ENCODE measurements at places on chromosomes 16 and 17.
A peak's percentile ranks its signal among the peaks of the same experiment; 100 is the strongest.

DNA sequence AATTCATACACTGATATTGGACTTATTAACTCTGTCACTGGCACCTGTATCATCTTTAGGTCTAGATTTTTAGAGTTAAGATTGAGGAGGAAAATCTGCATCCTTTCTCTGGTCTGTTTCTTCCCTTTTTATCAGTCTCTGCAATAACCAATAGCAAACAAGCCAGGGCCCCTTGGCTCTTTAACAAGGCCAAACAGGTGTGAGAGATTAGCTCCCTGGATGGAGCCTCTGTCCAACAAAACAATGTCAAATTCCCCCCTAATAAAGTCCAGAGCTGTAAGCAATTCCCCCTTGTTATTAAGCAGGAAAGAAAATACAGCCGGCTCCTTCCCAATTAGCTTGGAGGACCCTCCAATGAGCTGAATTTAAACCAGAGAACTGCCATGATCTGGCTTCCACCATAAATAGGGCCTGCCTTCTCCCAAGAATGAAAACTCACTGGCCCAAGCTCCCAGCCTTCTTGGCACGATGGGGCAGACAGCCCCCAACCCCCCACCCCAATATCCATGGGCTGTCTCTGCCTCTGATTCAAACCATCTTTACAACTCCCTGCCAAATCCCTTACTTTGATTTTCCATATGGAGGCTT, 56.1 kb upstream of the SOX9 start:
- no peak overlapping the region for H3K4me3 ChIP-seq
- no peaks in the 10 kb centered on the region for H3K4me1 ChIP-seq
- no peaks in the 10 kb centered on the region for H3K27me3 ChIP-seq
- no peak overlapping the region for H3K27ac ChIP-seq
- H3K36me3 ChIP-seq = no peaks in the 10 kb centered on the region
- no peak for DNase-seq

DNA sequence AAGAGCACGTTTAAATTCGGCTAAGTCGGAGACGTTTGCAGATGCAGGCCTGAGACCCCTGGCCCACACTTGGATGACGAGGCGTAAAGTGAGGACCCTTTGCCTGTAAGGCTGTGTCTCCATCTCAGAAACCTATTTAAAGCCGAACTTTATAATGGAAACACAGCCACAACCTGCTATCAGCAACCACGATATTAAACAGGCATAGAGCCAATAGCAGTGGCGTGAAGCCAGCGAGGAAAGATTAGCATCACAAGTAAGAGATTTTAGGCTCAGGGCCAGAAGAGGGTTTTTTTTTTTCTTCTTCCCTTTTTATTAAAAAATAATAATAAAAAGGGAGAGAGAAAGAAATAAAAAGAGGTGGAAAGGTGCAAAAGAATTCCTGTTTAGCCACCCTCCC, 111.3 kb upstream of the NOL11 start:
- no peaks in the 10 kb centered on the region for H3K4me1 ChIP-seq
- peaks cover 7% of the 10 kb centered on the region for H3K36me3 ChIP-seq
- no peak for DNase-seq
- H3K4me3 ChIP-seq = no peak overlapping the region
- H3K27me3 ChIP-seq = no peaks in the 10 kb centered on the region

DNA sequence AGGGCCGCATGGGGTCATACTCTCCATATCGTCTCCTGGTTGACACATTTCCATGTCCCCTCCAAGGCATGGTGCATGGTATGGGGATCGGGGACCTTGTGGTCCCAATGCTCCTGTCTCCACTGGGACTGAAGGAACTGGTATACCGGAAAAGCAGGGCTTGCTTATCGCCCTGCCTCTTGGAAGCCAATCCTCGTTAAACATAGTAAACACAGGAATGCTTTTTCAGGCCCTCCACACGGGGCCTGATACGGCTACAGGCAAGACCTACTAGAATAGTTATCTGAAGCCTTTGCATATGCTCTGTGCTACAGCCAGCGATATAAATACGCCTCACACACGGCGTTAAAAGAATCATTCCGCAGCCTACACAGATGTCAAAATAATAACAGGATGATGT, 159.5 kb downstream of the SHISA9 start:
- no peak overlapping the region for H3K27ac ChIP-seq
- no peaks in the 10 kb centered on the region for H3K4me1 ChIP-seq
- no peak for DNase-seq
- no peaks in the 10 kb centered on the region for H3K27me3 ChIP-seq
- H3K4me3 ChIP-seq = no peak overlapping the region

DNA sequence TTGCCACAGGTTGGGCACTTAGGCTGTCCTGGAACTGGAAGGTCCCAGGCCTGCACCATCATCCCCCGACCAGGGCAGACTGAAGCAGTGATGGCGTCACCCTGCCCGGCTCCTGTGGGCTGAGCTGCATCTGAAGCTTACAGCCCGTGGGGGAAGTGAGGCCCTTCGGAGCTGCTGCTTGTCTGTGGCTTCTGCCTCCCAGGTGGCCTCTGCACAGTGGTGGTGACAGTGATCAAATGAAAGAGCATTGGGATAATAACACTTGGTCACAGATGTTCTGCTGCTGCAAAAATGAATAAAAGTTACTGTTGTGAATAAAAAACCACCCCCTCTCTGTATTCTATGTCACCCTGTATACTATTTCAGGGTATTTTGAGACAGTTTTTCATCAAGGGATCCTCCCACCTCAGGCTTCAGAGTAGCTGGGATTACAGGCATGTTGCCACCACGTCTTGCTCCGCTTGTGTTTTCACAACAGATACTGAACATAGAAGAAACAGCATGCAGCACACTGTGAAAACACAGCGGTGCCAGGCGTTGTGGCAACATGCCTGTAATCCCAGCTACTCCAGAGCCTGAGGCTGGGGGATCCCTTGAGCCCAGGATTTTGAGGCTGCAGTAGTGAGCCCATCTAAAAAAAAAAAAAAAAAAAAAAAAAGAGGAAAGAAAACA, 165.0 kb downstream of the LGALS9B start:
- no peak for DNase-seq
- H3K27ac ChIP-seq = no peak overlapping the region
- no peaks in the 10 kb centered on the region for H3K27me3 ChIP-seq
- peaks cover 22% of the 10 kb centered on the region for H3K36me3 ChIP-seq
- H3K4me1 ChIP-seq = no peaks in the 10 kb centered on the region
- no peak overlapping the region for H3K4me3 ChIP-seq

- H3K27me3 ChIP-seq = peaks cover 5% of the 10 kb centered on the region
- no peaks in the 10 kb centered on the region for H3K4me1 ChIP-seq
- no peak overlapping the region for H3K27ac ChIP-seq
Measured at GRCh38 chr17:72304859-72305258, 184.0 kb downstream of the SOX9 start.

DNA sequence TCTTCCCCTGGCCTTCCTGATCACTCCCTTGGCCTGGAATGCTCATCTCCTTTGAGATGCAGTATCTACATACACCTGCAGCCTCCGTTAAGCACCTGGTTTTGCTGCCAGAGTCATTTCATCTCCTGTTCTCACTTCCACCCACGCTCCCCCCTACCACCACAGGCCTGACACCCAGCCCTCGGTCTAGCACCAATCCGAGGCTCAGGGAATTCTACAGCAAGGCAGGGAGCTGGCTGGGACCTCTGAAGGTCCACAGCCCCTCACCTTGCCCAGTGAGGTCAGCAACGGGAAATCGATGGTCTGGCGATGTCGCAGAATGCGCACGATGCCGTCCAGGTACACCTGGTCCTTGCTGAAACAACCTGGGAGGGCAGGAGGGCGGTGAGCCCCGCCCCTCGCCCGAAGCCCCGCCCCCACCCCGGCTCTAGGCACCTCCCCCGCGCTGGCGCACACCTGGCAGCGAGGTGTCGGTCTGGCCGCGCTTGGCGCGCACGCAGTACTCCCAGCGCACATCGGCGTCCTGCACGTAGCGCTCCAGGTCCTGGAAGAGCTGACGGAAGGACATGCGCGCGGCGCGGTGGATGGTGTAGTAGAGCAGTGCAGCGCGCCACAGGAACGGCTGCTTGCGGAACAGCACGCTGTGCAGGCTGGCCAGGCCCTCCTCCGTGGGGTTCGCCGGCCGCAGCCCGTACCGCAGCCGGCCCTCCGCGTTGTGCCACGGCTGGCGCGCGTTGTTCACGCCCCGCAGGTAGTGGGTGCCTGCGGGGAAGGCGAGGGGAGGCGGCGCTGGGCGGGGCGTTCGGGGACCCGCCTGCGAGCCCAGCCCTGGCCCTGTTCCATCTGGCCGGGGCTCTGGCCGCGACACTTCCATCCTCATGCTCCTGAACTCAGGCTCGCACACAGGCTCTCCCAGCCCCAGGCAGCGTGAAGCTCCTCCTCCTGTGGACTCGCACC, 5.7 kb downstream of the MATCAP1 start:
- H3K27me3 ChIP-seq = peaks cover 56% of the 10 kb centered on the region
- peak overlapping the region; percentile 26 for H3K4me3 ChIP-seq
- H3K4me1 ChIP-seq = peaks cover 31% of the 10 kb centered on the region
- no peaks in the 10 kb centered on the region for H3K36me3 ChIP-seq

DNA sequence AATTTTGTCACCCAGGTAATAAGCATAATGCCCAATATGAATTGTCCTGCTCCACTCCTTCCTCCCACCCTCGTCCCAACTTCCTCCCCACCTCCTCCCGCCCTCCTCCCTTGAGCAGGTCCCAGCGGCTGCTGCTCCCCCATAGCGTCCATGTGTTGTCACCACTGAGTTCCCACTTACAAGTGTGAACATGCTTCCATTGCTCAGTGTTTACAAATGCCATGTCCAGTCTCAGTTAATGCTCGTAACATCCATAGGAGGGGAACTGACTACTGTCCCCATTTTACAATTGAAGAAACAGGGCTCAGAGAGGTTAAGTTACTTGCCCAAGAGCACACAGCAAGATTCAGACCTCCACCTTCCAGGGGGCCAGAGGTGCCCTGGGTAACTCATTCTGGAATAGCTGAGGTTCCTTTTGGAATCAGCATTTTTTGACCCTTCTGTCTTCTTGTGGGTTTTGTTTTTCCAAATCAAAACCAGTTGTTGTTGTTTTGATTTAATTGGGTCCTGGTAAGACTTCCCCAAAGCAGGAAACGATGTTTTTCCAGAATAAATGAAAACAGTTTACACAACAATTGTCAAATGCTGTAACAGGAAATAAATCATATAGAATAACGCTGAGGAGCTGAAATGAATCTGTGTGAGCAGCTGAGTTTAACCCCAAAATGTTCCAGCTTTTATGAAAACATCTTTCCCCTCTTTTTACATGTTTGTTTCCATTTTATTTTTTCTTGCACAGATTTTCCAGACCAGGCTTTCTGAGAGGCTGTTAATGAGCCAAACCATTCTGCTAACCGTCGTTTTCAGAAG, 73.9 kb downstream of the ZDHHC7 start:
- H3K36me3 ChIP-seq = no peaks in the 10 kb centered on the region
- H3K4me3 ChIP-seq = no peak overlapping the region
- no peak overlapping the region for H3K27ac ChIP-seq
- H3K27me3 ChIP-seq = peaks cover 7% of the 10 kb centered on the region

GRCh38 chr17:67476787-67477335, 99.8 kb downstream of the PITPNC1 start:
- H3K4me3 ChIP-seq = no peak overlapping the region
- H3K27ac ChIP-seq = no peak overlapping the region
- H3K27me3 ChIP-seq = no peaks in the 10 kb centered on the region
- DNase-seq = no peak
- H3K36me3 ChIP-seq = peaks cover 2% of the 10 kb centered on the region

DNA sequence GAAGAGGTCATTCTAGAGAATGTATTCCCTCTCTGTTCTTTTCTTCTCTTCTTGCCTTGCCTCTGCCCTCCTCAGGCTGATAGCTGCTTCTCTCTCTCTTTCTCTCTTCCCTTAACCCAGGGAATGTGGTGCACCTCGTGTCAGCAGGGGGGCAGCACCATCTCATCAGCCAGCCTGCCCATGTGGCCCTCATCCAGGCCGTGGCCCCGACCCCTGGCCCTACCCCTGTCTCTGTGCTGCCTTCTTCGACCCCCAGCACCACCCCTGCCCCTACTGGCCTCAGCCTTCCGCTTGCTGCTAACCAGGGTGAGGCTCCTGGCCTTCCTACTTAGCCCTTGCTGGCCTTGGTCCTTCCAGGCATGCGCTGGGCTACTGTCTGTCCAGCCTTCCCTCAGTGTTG, 23.5 kb downstream of the SRCAP start:
- H3K36me3 ChIP-seq = peaks cover 44% of the 10 kb centered on the region
- H3K4me1 ChIP-seq = peaks cover 28% of the 10 kb centered on the region
- H3K4me3 ChIP-seq = no peak overlapping the region
- H3K27ac ChIP-seq = no peak overlapping the region
- no peaks in the 10 kb centered on the region for H3K27me3 ChIP-seq
- DNase-seq = no peak

- peaks cover 33% of the 10 kb centered on the region for H3K27me3 ChIP-seq
- DNase-seq = no peak
- H3K27ac ChIP-seq = no peak overlapping the region
- no peak overlapping the region for H3K4me3 ChIP-seq
- H3K4me1 ChIP-seq = peaks cover 3% of the 10 kb centered on the region
Measured at GRCh38 chr17:8021565-8022359, 17.1 kb upstream of the ALOX15B start.

GRCh38 chr17:15659236-15659635, 24.9 kb downstream of the TRIM16 start:
- peaks cover 2% of the 10 kb centered on the region for H3K4me1 ChIP-seq
- no peak overlapping the region for H3K4me3 ChIP-seq
- no peaks in the 10 kb centered on the region for H3K27me3 ChIP-seq
- DNase-seq = no peak

GRCh38 chr16:81661082-81661481, 118.0 kb upstream of the PLCG2 start:
- no peaks in the 10 kb centered on the region for H3K4me1 ChIP-seq
- no peaks in the 10 kb centered on the region for H3K27me3 ChIP-seq
- H3K4me3 ChIP-seq = no peak overlapping the region
- no peak for DNase-seq
- H3K27ac ChIP-seq = no peak overlapping the region
- peaks cover 30% of the 10 kb centered on the region for H3K36me3 ChIP-seq

GRCh38 chr17:80827646-80828643, 163.7 kb upstream of the CHMP6 start:
- no peak overlapping the region for H3K27ac ChIP-seq
- H3K27me3 ChIP-seq = no peaks in the 10 kb centered on the region
- H3K4me3 ChIP-seq = no peak overlapping the region

DNA sequence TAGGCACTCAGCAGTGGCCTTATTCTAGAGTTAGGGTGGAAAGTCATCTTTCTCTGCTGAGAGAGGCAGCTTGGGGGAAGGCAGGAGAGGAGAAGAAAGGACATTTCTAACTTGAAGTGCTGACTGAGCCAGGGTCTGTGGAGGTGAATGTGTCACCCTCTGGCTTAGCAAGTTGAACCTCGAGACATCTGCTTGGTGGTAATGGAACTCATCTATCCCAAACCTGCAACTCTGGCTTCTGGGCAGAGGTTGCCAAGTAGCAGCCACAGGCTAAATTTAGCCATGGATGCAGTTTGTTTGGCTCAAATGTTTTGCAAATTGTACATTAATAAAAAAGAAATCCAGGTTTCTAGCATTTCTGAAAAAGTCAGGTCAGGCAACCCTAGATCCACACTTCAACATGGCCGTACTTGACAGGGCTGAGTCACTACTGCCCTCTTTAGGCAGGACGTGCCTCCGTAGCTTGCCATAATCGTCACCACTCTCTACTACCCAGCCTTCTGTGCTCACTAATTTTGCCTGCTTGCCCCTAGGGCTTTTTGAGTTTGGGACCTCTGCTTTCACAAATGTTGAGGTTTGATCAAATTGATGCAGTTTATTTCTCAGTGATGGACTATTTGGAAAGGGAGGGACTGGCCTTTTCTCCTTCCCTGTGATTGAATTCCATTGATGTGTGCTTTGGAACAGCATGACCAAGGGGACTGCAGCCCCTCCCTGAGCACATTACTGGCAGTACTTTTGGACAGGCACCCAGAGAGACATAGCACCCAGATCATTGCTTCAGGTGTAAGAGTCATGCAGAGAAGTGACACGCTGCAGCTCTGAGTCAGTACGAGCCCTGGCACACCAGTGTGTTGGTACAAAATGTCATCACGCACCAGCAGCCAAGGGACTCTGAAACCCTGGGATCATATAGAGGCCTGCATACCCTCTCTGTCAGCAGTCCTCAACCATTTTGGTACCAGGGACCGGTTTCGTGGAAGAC, 5.2 kb downstream of the CDH13 start:
- H3K4me3 ChIP-seq = no peak overlapping the region
- H3K4me1 ChIP-seq = no peaks in the 10 kb centered on the region
- peaks cover 51% of the 10 kb centered on the region for H3K27me3 ChIP-seq
- H3K27ac ChIP-seq = no peak overlapping the region
